ENCODE measurements at places on chromosomes 2 and 18.

GRCh38 chr2:183035298-183035953 lies 2.8 kb downstream of the NCKAP1 start:
- DNase-seq, result no peak

DNA sequence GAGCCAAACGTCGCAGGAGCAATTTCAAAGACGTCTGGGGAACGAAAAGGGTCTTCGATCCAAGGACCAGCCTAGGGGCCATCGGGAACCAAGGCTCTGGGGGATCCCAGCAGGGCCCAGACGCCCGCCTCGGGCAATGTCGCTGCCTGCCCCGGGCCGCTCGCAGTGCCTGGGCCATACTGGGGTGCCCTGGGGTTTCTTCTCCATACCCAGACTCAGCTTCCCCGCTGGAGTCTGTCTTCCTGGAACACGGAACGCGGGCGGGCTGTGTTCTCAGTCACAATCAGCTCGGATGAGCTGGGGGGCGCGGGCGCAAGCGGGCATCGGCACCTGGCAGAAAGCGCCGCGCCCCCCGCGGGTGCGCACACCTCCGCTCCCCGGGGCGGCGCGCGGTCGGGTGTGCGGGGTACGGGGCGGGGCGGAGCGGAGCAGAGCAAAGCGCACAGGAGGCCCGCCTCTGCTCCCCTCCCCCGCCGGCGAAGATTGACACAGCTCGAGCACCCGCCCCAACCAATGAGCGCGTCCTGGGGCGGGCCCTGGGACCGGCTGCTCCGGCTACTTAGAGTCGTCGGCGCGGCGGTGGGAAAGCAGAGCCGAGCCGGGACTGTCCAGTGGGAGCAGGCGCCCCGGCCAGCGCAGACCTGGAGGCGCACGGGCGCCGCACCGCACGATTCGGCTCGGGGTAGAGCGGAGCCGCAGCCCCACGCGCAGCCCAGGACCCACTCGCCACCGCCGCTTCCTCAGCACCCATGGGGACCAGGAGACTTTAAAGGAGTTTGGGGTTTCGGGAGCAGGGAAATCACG lies at the start of gene LRATD1:
Gene LRATD1 (plus strand): TSS at position 585 of the 804 bp plus-strand sequence. CDS start 1,263 bp downstream, outside the sequence.
- DNase-seq, result no peak

- DNase-seq, result no peak
These were observed 97.1 kb upstream of the SLC66A3 start for GRCh38 chr2:11058129-11058528.

DNA sequence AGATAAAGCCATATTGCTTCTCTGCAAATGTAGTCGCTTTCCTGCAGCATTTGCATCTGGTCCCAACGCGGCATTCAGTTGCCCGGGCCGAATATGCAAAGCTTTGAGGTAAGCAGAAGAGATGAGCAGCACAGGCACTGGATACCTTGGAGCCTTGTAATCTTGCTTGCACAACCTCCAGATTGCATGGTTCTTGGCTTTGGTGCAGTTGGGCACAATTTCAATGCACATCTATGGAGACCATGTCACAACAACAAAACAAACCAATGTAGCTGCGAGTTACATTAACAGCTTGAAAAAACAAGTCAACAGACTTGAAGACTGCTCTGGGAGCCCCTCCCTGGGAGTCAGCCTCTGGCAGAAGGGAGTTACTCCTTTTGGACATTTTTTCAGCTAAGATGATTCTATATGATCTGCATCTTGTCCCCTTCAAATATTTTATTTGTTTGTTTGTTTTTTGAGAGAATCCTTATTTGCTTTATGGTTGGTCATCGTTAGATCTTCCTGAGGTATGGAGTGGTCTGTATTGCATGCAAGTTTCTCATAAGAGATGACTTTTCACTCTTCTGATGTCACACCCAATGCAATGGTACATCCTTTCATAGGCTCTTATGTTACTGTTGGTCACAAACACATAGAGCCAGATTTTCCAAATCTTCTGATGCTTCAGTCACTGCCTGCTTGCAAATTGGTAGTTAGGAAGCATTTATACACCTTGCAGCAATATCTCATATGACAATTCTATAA lies 113.5 kb downstream of the EFEMP1 start:
- no peak for DNase-seq

- DNase-seq, result no peak
These were observed 264.9 kb upstream of the EPAS1 start for GRCh38 chr2:46032161-46032813.

All from stimulated activated CD8-positive, alpha-beta memory T cell treated with anti-CD3 and anti-CD28 coated beads, Interleukin-15, amount 100 ng/mL, for 1 hour (primary cell).